ENCODE measurements at places on chromosomes 3 and 15.
A peak's percentile ranks its signal among the peaks of the same experiment; 100 is the strongest.

GRCh38 chr15:80773792-80774352 is 5.3 kb upstream of the CEMIP start:
- DNase-seq = no peak

DNA sequence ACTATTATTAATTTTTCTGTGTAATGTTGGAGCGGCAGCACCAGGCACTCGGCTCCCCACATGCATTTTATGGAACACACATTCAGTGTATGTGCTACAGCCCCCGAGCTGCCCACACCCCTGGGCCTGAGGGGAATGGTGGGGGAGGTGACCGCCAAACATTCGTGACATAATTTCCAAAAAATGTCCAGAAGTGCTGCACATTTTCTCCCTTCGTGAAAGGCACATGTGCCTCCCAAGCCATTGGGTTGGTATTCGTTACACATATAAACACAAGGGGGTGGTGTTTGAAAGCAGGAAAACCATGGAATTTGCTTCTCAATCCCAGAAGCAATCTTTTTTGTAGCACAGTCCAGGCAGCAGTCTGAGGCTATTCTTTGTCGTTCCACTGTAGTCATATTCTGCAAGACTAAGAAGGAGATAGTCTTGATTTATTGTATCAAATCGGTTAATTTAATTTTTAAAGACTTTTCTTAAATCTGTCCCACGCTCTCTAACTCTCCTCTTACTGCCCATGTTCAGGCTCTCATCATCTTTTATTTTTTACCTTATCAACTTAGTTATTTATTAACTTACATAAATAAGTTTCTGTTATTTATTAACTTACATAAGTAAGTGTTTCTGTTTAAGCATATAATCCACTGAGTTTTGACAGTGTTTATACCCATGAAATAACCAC is 39.2 kb upstream of the POLR2M start:
- DNase-seq = peak; percentile 70

DNA sequence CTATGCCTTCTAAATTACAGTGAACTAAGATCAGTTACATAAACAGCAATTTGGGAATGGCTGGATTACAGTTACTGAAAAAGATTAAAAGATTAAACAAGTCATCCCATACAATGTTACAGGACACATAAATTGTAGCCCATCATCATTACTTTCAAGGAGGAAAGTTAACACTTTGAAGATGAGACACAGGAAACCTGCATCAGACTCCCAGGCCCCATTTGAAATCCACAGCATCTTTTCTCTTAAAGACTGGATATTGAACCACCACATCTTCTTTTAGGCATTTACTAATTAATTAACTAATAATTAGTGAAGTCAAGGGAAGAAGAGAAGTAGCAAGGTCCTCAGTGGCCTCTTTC is 170.2 kb downstream of the PLCL2 start:
- no peak for DNase-seq

DNA sequence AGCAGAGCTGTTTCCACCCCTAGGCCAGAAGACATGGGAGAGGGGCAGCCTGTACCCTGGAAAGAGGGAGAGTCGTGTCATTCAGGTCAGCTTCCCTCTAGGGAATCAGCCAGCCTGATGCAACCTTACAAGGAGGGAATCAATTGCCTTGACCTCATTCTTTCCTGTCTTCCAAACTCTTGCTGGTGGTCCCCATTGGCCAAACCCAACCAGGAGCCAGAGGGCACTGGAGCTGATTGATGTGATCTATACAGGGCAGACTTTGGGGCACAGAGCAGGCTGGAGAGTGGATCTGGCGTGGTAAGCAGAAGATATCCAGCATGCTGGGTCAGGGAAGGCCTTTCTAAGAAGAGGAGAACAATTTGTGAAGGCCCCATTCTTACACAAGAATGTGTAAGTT is 19.1 kb upstream of the MAGEF1 start:
- DNase-seq = no peak

DNA sequence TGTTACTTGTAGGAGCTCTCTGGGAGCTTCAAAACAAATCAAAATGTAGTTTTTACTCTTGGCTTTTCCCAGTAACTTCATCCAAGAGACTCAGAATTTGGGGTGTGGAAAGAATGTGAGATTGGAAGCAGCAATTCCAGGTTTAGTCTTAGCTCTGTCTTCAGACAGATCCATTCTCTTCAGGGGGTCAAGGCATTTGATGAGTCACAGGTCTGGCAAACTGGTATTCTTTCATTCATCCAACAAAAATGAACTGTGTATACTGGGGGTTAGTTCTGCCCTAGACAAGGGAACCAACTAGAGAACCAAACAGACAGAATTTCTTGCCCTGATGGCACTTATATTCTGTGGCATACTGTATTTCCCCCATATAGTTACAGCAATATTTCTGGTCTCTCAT is 36.3 kb upstream of the CADPS start:
- no peak for DNase-seq

DNA sequence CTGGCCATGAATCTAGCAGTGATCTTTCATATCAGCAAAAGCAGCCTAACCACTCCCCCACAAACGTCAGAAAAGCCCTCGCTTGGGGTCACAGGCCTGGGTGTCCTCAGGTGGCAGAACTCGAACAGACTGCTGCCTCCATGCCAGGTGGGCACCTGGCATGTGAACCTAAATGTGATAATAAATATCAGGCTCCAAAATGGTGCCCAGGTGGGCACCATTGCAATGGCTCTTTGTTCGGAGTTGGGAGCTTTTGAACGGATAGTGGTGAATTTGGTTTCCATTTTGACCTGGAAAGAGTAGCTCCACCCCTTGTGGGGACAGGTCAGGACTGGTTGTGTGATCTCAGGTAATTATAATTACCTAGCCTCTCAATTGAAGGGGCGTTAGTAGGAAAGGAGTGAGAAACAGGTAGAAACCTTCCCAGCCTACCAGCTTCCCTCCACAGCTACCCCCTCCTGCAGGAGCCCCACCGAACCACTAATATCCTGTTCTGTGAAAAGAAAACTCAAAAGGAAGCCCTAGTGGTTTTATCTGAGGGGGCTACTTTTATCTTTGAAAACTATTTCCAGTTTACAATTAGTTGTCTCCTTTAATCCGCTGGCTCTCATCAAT is 18.1 kb downstream of the MYO1E start:
- DNase-seq = no peak

- DNase-seq = no peak
These were observed 56.0 kb upstream of the TASOR start for GRCh38 chr3:56739036-56739435.

- DNase-seq = no peak
These were observed 13.0 kb upstream of the CACNA2D2 start for GRCh38 chr3:50516440-50516871.

DNA sequence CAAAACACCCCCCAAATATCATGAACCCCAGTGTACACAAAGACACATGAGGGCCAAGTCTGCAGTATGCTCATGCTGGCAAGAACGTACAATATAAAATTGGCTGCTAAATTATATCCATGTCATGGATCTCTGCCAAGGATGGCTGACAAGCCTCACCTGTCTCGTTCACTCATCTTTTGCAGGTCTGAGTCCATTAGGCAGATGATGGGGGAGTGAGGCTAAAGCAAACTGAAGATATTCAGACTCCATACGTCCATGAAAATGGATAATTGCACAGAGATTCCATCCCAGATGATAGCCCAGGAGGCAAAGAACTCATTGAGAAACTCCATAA is 122.3 kb upstream of the PTPRG start:
- no peak for DNase-seq

DNA sequence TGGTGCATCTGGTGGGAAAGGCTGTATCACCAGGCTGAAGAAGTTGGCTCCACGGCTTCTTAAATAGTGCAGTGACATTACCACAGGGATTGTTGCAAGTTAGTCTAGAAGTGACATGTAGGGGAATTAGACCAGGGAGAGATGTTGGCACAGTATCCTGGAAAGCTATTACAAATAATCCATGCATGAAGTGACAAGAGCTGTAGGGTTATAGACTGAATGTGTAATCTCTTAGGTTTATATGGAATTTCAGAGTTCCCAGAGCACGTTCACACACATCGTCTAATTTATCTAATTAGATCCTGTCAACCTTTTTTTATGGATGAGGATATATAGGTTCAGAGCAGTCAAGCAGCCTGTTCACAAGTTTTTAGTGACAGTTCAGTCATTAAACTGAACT is 37.3 kb upstream of the APH1B start:
- no peak for DNase-seq

Measured in astrocyte of the spinal cord (primary cell).